ENCODE measurements at places on chromosomes 13 and 19. TPM values are rescaled to one million over a fixed set of nuclear protein-coding genes. Genes with fewer than 3 reads are reported as not detected.

DNA sequence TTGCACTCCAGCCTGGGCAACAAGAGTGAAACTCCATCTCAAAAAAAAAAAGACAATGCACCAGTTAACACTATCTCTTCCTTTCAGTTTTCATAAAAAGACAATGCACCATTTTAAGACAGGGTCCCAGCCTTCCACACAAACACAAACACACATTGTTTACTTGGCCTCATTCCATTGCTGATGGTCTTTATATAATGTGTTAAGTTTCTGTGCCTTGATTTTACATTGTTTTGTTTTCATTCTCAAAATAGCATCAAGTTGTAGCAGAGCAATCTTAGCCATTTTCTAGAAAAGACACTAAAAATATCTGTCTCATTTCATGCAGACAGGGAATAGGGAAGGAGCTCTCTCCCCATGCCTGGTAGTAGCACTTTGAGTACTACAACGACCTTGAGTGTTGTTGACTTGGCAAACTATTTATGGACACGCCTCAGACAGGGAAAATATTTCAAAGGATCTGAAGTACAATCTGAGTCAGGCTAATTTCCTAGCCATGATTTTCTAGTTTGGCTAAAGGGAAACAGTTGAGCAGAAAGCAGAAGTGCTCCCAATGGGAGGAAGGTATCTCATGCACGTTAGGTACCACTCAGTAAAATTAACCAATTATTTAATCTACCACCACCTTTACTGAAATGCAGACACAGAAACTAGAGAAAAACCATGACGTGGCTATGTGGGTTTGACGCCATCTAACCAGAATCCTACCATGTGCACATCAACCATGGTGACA is 120.6 kb downstream of the ABCC4 start:
- no peak for DNase-seq

GRCh38 chr13:102726430-102726829 is 31.6 kb upstream of the METTL21C start:
- DNase-seq = no peak

DNA sequence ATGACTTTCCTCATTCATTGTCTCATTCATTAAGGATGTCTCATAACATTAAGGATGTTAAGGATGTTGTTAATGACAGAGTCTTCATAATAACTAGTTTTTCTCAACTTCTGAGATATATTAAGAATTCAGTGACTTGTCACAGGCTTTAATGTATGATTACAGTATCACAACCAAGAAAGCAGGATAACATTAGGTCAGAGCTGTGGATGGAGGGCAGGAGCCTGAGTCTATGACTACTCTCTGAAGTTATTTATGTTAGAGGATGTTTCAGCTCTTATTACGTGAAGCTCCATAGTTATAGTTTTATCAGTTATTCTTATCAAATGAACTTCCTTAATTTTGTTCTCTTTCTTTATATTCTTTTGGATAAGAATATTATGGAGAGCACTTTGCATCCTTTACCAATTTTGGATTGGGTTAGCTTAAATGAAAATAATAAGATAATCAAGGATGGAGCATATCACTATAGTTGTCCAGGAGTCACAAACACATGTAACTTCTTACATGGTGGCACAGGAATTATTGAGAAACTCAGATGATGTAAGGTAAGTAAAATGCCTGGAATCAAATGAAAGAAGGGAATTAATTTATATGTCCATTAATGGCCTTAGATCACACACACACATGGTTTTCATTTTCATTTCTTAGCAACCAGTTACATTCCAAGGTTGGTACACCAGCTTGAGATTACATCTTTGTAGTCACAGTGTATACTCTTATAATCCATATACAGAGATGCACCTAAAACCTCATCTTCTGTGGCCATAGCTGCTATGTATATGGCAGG is 57.0 kb downstream of the SLC10A2 start:
- DNase-seq = no peak

GRCh38 chr13:85241060-85241459 is 558.2 kb downstream of the SLITRK6 start:
- DNase-seq = peak; percentile 72

DNA sequence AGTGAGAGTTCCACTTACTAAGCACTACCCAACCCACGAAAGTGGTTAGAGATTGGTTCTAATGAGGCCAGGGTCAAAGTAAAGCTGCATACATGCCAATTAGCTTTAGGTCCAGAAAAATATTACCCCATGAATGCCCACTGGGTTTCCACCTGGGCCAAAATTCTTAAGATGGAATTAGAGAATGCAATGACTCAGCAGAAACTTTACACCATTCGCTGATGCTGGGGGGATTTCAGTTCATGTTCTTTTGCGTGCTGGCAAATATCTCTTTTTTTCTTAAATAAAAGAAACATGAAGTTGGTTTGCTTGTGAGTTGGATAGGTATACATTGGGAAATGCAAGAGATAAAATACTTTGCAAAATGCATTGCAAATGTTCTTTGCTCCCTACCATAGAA is 715.3 kb upstream of the MIR17HG start:
- no peak for DNase-seq

- no peak for DNase-seq
Observed at GRCh38 chr19:19134687-19135158, 3.6 kb downstream of the TMEM161A start.

DNA sequence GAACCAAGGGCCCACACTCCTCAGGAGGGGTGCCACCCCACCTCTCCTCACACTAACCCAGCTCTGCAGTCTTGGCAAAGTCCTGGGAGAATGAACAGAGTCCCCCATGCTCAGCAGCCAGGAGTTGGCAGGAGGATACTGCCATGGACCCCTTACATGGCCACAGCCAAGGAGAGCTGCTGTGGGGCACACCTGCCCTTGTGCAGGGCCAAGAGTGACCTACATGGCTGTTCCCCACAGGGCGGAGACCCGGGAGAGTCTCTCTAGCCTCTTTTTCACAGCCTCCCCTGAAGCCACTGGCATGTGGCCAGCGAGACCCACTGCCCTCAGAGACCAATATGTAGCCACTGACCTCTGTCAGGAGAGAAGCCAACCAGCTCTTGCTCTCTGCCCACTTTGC is 45.9 kb upstream of the VSTM2B start:
- DNase-seq = no peak

GRCh38 chr19:20244356-20244755 is 77.3 kb downstream of the ZNF486 start:
- DNase-seq = no peak

DNA sequence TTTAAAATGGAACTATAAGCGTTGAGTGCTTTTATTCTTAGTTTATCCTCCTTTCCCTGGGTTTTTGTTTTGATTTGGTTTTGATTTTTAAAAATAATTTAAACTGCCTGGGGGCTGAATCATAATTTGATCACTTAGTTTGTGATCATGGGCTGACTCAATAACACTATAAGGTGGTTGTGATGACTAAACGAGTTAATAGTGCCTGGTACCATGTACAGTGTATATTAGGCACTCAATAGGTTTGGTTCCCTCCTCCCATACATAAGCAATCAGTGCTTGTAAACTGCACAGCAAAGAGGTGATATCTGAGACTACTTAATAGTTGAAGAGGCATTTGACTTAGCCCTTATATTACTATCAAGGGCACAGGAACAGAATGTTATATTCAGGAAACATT is 200.9 kb upstream of the RFC3 start:
- DNase-seq = no peak

DNA sequence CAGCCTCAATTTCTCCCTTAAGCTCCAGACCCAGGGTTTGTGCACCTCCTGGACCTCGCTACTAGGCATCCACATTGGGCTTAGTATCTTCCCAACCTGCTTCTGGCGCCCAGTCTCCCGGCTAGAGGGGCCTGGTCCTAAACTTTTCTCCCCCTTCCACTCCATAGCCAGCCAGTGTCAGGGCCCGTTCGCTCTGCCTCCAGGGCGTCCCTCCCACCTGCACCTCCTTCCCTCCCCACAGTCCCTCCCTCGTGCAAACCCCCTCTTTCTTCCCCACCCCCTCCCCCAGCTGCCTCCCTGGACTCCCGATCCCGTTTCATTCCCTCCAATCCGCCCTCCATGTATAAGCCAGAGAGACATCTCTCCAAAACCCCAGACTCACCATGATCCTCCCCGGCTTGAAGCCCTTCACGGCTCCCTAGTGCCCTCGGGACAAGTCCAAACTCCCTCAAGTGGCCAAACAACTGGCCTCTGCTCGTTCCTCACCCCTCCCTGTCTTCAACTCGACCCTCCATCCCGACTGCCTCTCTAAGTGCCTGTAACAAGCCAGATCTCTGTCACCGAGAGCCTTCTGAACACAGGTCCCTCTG is 997 bp upstream of the SAMD4B start:
- no peak for DNase-seq

DNA sequence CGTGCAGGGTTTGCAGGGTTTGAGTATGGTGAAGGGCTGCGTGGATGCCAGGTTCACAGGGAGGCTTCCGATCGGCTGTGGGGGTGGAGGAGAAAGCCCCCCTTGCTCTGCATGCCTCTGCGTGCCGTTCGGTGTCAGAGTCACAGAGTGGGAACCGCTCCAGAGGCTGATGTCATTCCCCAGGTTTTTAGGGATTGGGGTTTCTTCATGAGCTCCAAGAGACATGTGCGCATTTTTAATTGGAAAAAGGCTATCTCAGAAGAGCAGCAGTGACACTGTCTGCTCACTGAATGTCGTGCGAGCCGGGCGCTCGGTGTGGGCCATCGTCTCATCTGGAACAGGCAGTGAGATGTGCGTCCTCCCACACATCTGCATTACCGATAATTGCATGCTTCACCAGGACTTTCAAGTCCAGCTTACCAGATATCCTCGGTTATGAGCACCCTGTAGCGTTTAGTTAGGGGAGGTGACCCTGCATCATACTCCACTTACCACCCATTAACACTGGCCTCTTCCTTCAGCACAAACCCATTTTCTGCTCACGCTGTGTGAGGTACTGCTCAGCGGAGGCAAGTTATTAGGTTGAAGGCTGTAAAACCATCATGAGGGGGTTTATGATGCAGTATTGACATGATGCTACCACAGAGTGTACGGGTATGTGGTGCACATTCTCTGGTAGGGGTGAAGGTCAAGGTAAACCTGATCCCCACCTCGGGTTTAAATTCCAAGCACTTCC is 1.7 kb downstream of the MCF2L start:
- DNase-seq = no peak

DNA sequence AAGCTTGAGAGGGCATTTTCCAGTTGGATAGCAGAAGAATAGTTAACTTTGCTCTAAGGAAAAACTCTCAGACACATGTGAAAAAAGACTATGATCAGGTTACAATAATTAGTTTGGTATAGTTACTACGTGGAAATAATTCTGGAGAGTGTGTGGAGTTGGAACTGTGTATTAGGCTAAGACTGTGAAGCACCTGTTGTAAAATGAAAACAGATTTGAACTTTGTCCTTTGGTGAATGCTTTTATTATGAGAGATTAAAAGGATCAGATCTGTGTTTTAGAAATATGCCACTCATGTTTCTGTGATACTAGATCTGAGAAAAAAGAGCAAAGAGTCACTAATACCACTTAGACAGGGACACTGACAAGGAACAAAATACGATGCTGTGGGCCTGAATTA is 807.5 kb upstream of the ATXN8OS start:
- DNase-seq = no peak

- peak; percentile 45 for DNase-seq
Observed at GRCh38 chr13:79386125-79386826, 19.8 kb downstream of the RBM26 start.

The PSG7 gene
- total RNA-seq = not detected

The KLK2 gene
- total RNA-seq = not detected

The CRX gene
- total RNA-seq = not detected

The CHERP gene
- total RNA-seq = 18.9 TPM

The GRK1 gene
- total RNA-seq = not detected

The SNRPD2 gene
- total RNA-seq = 580 TPM

The ZNF430 gene
- total RNA-seq = 8.0 TPM

The VSIG10L gene
- 0.99 TPM for total RNA-seq
